Mesendoderm (in vitro differentiated cells): ENCODE measurements at places on chromosomes 13 and 19.
A peak's percentile ranks its signal among the peaks of the same experiment; 100 is the strongest.

GRCh38 chr13:51726446-51727193 is 77.3 kb downstream of the DHRS12 start:
- no peak for DNase-seq

DNA sequence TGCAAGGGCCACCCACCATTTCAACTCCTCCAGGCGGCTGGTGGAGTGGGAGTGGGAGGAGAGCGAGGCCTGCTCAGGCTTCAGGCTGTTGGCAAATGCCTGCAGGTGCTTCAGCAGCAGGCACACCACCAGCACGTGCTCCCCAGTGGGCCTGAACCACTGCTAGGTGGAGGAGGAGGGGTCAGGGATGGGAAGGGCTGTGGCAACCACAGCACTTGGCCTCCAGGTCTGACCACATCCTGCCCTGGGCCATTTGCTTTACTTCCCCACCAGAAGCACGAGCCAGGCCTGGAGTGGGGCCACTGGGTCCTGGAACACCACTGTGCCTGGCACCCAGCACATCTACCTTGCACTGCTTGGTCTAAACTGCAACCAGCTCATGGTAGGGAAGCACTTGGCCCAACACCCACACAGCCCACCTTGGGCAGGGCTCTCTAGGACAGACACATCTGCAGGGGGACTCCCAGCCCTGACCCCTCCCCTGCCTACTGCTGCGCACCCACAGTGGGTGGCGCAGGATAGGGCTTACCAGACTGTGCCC is 26.2 kb downstream of the TUBA3C start:
- DNase-seq, result no peak

DNA sequence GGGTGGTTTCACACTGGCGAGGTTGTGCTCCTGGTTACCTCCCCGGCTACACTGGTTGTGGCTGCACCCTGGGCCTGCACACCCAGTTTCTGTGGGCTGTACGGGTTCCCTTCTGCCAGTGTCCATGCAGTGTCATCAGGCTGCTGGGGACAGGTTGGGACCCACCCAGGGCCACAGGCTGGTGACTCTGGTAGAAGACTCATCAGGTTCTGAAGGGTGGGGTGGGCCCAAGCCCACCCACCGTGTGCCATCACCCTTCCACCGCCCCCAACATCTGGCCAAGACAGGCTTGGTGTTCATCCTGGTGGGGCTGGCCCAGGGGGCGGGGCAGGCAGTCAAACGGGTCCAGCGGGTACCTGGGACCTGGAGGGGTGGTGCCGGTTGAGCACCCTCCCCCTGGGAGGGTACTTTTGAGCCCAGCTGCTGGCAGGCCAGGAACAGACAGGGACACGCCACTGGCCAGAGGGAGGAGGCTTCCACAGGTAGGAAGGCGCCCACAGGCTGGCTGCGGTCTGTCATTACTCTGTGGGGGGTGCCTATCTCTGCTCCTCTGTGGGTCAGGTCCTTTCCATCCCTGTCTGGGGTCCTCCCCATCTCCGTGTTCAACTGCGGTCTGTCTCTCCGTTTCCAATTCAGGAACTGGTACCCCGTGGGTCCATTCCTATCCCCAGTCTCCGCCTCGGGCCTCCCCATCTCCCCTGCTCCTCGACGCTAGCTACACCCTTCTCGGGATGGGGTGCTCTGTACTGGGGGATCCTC is at the start of gene RNF225:
RNF225 (plus strand) TSS at position 437 of the 759 bp plus-strand sequence. CDS start 434 bp downstream, outside the sequence.
- peak; percentile 79 for DNase-seq

- no peak for DNase-seq
Observed at GRCh38 chr19:30344446-30345425, 27.4 kb upstream of the ZNF536 start.
